ENCODE measurements at places on chromosomes 3 and 15. TPM values are rescaled to one million over a fixed set of nuclear protein-coding genes. Genes with fewer than 3 reads are reported as not detected.

GRCh38 chr3:159482241-159482993 is 506.2 kb upstream of the IL12A start:
- DNase-seq = no peak
- no peak overlapping the region for H3K27ac ChIP-seq
- no peaks in the 10 kb centered on the region for H3K4me1 ChIP-seq
- no peaks in the 10 kb centered on the region for H3K36me3 ChIP-seq

GRCh38 chr3:117277816-117278215 is 568.2 kb downstream of the TUSC7 start:
- H3K27me3 ChIP-seq = no peaks in the 10 kb centered on the region
- no peak for DNase-seq
- no peaks in the 10 kb centered on the region for H3K36me3 ChIP-seq
- H3K4me3 ChIP-seq = no peak overlapping the region
- H3K4me1 ChIP-seq = no peaks in the 10 kb centered on the region

DNA sequence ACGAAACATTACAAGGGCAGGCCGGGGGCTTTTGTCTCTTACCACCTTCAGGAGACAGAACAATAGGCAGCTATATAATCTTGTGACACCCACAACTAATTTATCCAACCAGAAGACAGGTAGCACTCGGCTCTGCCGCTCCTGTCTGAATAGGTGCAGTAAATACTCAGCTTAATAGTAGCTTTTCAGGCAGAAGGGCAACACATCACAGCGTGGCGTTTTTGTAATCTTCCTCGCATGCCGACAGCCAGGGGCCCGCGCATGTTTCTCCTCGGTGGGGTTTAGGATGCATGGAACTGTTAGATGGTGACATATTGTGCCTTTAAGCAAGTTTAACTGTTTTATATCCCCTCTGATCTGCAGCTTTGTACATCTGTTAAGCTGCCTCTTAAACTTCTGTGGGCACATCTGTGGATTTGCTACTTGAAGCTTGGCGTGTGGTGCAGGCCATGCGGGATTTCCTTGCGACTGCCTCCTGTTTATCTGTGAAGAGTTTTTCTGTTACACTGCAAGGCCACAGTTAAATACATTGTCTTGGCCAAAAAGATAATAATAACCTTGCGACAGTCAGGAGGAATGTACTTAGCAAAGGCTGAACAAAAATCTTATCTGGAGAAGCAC is 123.2 kb upstream of the BNIP2 start:
- H3K27ac ChIP-seq = no peak overlapping the region
- H3K4me3 ChIP-seq = no peak overlapping the region
- H3K36me3 ChIP-seq = no peaks in the 10 kb centered on the region
- H3K27me3 ChIP-seq = no peaks in the 10 kb centered on the region
- no peak for DNase-seq

DNA sequence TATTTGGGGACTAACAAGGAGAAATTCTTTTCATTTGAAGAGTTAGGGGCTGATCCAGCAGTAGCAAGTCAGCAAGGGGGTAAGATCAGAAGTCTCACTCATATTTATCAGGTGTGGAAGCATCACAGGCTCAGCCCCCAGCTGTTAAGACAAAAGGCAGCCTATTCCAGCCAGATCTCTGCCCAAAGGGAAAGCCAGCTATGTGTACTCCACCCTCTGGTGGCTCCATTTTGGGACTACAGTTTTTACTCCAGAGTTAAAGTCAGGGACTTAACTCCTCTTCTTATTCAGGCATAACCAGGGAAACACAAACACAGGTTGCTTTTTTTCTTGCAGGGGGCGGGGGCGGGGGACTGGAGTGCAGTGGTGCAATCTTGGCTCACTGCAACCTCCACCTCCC is 19.2 kb downstream of the UBP1 start:
- H3K27ac ChIP-seq = no peak overlapping the region
- peaks cover 15% of the 10 kb centered on the region for H3K36me3 ChIP-seq
- H3K4me1 ChIP-seq = no peaks in the 10 kb centered on the region
- no peak overlapping the region for H3K4me3 ChIP-seq

GRCh38 chr3:149340310-149340933 is 7.0 kb upstream of the TM4SF18 start:
- H3K36me3 ChIP-seq = no peaks in the 10 kb centered on the region
- DNase-seq = no peak
- no peaks in the 10 kb centered on the region for H3K27me3 ChIP-seq
- no peaks in the 10 kb centered on the region for H3K4me1 ChIP-seq
- no peak overlapping the region for H3K27ac ChIP-seq

GRCh38 chr15:72813345-72814004 is 29.9 kb upstream of the ADPGK start:
- H3K27me3 ChIP-seq = no peaks in the 10 kb centered on the region
- H3K4me1 ChIP-seq = peaks cover 16% of the 10 kb centered on the region
- DNase-seq = no peak
- no peaks in the 10 kb centered on the region for H3K36me3 ChIP-seq
- no peak overlapping the region for H3K4me3 ChIP-seq
- no peak overlapping the region for H3K27ac ChIP-seq

- H3K27ac ChIP-seq = no peak overlapping the region
- H3K36me3 ChIP-seq = no peaks in the 10 kb centered on the region
- no peaks in the 10 kb centered on the region for H3K4me1 ChIP-seq
- H3K4me3 ChIP-seq = no peak overlapping the region
- H3K27me3 ChIP-seq = no peaks in the 10 kb centered on the region
- DNase-seq = no peak
These were observed 195.2 kb upstream of the ARHGEF26 start for GRCh38 chr3:153925841-153926514.

DNA sequence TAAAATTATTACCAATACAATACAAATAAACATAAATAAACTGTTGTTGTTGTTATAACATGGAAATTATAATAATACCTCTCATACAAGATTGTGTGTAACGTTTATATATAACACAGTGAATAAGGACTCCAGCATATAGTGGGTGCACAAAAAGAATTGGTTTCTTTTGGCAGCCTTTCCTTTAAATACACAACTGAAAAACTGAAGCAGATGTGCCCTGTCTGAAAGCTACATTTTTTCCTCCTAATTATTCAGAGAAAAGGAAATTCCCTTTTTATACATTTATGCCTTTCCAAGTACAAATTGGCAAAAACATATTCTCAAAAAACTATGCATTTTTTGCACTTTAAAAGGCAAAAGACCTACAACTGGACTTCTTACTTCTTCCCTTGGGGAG is 928.9 kb upstream of the NR2F2 start:
- DNase-seq = no peak
- no peaks in the 10 kb centered on the region for H3K4me1 ChIP-seq
- no peaks in the 10 kb centered on the region for H3K36me3 ChIP-seq
- no peaks in the 10 kb centered on the region for H3K27me3 ChIP-seq
- no peak overlapping the region for H3K4me3 ChIP-seq
- H3K27ac ChIP-seq = no peak overlapping the region

DNA sequence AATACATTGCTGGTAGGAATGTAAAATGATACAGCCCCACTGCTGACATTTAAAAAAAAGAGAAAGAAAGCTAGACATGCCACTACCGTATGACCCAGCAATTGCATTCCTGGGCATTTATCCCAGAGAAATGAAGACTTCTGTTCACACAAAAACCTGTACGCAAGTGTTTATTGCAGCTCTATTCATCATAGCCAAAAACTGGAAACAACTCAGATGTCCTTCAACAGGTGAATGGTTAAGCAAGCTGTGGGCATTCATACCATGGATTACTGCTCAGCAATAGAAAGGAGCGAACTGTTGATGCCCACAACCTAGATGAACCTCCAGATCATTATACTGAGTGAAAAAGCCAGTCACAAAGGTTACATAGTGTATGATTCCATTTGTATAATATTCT is 132.5 kb downstream of the MAP2K5 start:
- DNase-seq = no peak
- no peaks in the 10 kb centered on the region for H3K4me1 ChIP-seq
- no peaks in the 10 kb centered on the region for H3K27me3 ChIP-seq
- no peak overlapping the region for H3K27ac ChIP-seq
- H3K4me3 ChIP-seq = no peak overlapping the region
- H3K36me3 ChIP-seq = no peaks in the 10 kb centered on the region

GRCh38 chr3:128051459-128051836 is 789 bp upstream of the SEC61A1 start:
- H3K4me1 ChIP-seq = peaks cover 38% of the 10 kb centered on the region
- H3K27ac ChIP-seq = peak overlapping the region; percentile 57
- H3K27me3 ChIP-seq = no peaks in the 10 kb centered on the region
- H3K4me3 ChIP-seq = peak overlapping the region; percentile 81
- peaks cover 20% of the 10 kb centered on the region for H3K36me3 ChIP-seq
- no peak for DNase-seq

GRCh38 chr3:157531301-157531660 is 28.1 kb upstream of the VEPH1 start:
- no peak for DNase-seq
- H3K4me3 ChIP-seq = no peak overlapping the region
- no peaks in the 10 kb centered on the region for H3K36me3 ChIP-seq
- no peaks in the 10 kb centered on the region for H3K27me3 ChIP-seq
- H3K4me1 ChIP-seq = no peaks in the 10 kb centered on the region
- no peak overlapping the region for H3K27ac ChIP-seq

GRCh38 chr3:192915304-192915703 is 2.4 kb downstream of the MB21D2 start:
- H3K27me3 ChIP-seq = no peaks in the 10 kb centered on the region
- no peak overlapping the region for H3K27ac ChIP-seq

- H3K4me1 ChIP-seq = no peaks in the 10 kb centered on the region
- no peak overlapping the region for H3K4me3 ChIP-seq
- no peaks in the 10 kb centered on the region for H3K27me3 ChIP-seq
- DNase-seq = no peak
These were observed 9.4 kb upstream of the ANPEP start for GRCh38 chr15:89823836-89824606.

DNA sequence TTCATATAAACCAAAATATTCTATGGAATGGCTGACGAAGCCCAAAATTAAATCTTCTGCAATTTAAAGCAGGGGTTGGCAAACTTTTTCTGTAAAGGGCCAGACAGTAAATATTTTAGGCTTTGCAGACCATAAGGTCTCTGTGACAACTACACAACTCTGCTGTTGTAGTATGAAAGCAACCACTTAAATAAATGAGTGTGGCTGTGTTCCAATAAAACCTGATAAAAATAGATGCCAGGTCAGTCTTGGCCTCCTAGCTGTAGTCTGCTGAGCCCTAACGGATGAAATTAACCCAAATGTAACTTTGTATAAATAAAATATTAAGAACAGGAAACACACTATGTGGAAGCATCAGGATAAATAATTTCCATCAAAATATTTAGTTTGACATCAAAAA is 104.2 kb downstream of the FBXL22 start:
- no peak overlapping the region for H3K27ac ChIP-seq
- no peak overlapping the region for H3K4me3 ChIP-seq
- H3K27me3 ChIP-seq = no peaks in the 10 kb centered on the region
- H3K36me3 ChIP-seq = peaks cover 26% of the 10 kb centered on the region
- H3K4me1 ChIP-seq = no peaks in the 10 kb centered on the region

DNA sequence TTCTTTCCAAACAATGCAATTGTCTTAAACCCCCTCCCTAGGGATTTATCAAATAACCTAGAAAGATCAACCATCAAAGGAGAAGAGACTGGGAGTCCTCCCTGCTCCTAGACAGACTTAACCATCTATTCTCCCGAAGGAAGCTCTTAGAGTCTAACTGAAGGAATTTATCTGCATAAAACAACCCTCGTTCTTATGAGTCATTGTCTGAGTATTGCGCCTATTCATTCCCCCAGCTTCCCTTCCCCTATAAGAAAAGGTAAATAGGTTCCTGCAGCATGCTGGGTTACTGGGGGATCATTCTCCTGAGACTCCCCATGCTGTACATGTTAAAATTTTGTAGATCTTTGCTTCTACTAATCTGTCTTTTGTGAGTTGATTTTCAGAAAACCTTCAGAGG is 412.7 kb downstream of the OCA2 start:
- no peaks in the 10 kb centered on the region for H3K36me3 ChIP-seq
- H3K4me3 ChIP-seq = no peak overlapping the region
- no peak overlapping the region for H3K27ac ChIP-seq
- no peaks in the 10 kb centered on the region for H3K4me1 ChIP-seq
- no peaks in the 10 kb centered on the region for H3K27me3 ChIP-seq

DNA sequence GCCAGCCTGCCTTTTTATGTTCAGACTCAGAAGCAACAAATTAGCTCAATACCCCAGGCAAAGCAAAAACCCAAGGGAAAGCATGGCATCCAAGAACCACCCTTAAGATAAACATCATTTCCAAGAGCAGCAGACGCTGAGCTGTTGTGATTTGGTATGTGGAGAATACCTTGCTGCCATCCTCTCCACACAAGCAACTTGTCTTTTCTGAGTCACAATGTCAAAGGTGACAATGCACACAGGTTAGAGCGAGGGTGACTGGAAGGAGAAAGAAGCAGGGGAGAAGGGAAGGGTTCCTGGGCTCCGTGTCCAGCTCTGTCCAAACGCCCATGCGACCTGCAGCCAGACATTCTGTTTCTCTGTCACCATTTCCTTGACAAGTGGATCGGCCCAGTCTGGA is 6.0 kb downstream of the PCSK6 start:
- H3K36me3 ChIP-seq = no peaks in the 10 kb centered on the region
- no peak overlapping the region for H3K27ac ChIP-seq
- H3K4me1 ChIP-seq = no peaks in the 10 kb centered on the region
- no peak overlapping the region for H3K4me3 ChIP-seq
- H3K27me3 ChIP-seq = no peaks in the 10 kb centered on the region
- DNase-seq = no peak

DNA sequence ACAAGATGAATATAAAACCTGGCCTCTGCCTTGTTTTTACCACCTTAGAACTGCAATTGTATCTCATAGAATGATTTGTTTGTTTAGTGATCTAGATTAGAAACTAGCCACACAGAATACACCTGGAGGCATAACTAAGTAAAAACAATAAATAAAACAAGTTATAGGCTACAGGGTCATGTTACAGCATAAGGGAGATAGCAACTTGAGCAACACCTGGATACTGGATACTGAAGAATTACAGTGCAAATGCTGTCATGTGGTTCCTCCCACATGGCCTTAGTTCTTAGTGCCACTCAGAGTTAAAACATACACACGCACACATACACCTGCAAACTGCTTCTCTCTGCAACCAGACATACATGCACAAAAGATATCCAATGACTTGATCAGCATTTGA is 563.4 kb upstream of the DPPA4 start:
- H3K27me3 ChIP-seq = no peaks in the 10 kb centered on the region
- H3K4me1 ChIP-seq = peaks cover 8% of the 10 kb centered on the region
- H3K27ac ChIP-seq = no peak overlapping the region

GRCh38 chr3:193846569-193846968 is 253.6 kb downstream of the OPA1 start:
- DNase-seq = no peak
- H3K4me1 ChIP-seq = no peaks in the 10 kb centered on the region
- H3K27ac ChIP-seq = no peak overlapping the region
- H3K36me3 ChIP-seq = no peaks in the 10 kb centered on the region
- H3K4me3 ChIP-seq = no peak overlapping the region
- H3K27me3 ChIP-seq = no peaks in the 10 kb centered on the region

The CLSTN2 gene
- not detected for total RNA-seq

The PTX3 gene
- not detected for total RNA-seq

The KBTBD12 gene
- not detected for total RNA-seq

The SHC4 gene
- 5.0 TPM for total RNA-seq

The SUSD5 gene
- total RNA-seq = not detected

The SKOR1 gene
- 0.16 TPM for total RNA-seq

The BCL2A1 gene
- 55.8 TPM for total RNA-seq
